Lung microvascular endothelial cell (primary cell): ENCODE measurements at places on chromosomes 7 and 10. TPM values are rescaled to one million over a fixed set of nuclear protein-coding genes. Genes with fewer than 3 reads are reported as not detected.
A peak's percentile ranks its signal among the peaks of the same experiment; 100 is the strongest.

- DNase-seq: no peak
These were observed 28.0 kb downstream of the DNAJC1 start for GRCh38 chr10:21975378-21975990.

- DNase-seq: no peak
These were observed 94.7 kb downstream of the DIP2C start for GRCh38 chr10:594584-595270.

DNA sequence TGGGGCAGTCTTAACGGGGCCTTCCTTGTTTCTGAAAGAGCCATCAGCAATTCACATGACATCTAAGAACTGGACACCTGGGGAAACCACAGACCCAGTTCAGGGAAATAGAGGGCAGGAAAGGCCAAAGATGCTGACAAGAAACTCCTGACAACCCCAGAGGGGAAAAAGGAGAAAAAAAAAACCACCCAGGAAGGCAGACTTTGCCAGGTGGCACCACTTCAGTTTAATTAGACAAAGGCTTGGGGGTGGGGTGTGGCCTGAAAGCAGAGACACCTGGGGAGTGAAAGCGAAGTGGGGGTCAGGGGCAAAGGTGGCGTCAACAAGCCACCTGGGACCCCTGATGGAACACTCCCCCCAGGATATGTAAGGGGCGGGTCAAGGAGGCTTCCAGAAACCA, 53.6 kb downstream of the RAB11FIP2 start:
- no peak for DNase-seq

GRCh38 chr10:127091354-127091753, 105.0 kb downstream of the INSYN2A start:
- DNase-seq: no peak

Gene SPDYE9
- not detected in 2 replicates for total RNA-seq

DNA sequence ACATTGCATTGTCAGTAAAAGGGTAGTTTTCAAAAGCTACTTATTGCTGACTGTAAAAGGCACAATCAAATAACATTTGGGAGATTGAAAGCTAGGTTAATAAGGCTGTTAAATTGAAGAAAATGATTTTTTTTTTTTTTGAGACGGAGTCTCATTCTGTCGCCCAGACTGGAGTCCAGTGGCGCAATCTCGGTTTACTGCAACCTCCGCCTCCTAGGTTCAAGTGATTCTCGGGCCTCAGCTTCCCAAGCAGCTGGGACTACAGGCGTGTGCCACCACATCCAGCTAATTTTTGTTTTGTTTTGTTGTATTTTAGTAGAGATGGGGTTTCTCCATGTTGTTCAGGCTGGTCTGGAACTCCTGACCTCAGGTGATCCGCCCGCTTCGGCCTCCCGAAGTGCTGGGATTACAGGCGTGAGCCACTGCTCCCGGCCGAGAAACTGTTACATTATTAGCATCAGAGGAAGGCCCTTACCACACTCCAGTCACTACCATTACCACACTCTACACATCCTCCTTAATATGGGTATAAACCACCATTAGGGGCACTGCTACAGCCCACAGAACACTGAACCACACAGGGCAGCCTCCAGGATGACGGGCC, 1.0 kb downstream of the CYP51A1 start:
- DNase-seq: no peak

- DNase-seq: peak; percentile 65
These were observed 97.2 kb upstream of the PODXL start for GRCh38 chr7:131653418-131654248.

DNA sequence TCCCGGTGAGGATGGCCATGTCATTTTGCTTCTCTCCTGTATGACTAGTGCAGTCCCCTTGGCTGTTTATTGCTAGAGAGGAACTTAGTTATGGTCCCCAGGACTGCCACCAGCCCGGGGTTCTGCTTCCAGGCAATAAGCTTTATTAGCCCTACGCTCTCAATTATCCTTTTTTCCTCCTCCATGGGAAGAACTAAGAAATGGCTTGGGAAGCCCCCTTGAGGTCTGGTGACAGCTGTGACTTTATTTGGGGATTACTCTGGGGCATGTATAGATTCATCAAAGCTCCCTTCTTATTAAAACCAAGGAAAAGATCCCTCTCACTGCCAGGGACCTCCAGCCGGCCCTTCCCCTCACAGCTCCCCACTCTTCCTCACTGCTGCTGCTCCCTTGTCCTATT, 155.2 kb upstream of the INSYN2A start:
- DNase-seq: no peak

DNA sequence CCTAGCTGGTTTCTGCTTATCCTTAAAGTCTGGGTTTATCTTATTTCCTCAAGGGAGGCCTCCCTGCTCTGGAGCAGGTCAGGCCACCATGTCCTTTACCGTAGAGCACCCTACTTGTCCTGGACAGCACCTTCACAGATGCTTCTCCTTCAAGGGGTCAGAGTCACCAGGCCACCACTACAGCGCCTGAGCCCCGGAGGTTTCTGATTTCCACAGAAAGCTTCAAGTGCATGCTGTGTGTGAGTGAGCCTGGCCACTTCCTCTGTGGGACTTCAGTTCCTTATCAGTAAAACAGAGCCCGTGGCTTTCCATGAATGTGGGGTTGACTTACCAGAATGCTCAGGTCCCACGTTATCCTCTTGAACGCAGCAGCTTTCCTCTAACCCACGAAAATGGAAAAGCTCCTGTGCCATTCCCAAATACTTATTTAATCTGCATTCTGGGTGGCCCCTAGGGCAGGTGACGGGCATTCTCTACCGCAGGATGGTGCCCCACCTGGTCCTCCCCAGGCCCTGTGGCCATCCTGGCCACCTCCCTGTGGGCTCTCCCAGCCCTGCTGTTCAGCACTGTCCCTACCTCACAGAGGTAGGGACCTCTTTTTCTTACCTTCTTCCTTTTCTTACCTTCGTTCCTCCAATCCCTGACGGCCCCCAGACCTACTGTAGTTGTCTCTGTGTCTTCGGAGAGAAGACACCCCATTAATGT, 1.4 kb upstream of the DOCK1 start:
- no peak for DNase-seq

Gene TUBAL3
- total RNA-seq: under 0.01 TPM in 1 of 2 replicates, not detected in the other

DNA sequence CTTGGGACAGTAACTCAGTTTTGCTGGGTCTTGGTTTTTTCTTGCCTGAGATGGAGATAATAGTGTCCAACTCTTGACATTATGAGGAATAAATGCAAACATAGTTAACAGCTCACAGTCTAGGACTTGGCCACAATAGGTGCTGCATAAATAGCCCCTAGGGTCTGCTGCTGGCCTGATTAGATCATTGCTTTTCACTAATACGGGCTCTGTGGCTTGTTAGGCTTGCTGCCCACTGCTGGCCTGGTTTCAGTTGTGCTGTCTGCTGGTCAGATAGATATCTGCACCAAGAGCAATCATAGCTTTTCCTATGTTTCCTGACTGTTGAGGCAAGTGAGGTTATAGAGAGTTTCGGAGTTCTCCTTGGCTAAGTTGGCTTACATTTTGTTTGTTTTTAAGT, 246.1 kb downstream of the DNAJB9 start:
- DNase-seq: no peak

GRCh38 chr7:71851776-71852498, 560.2 kb downstream of the CALN1 start:
- no peak for DNase-seq

- DNase-seq: no peak
These were observed 101.6 kb downstream of the PRTFDC1 start for GRCh38 chr10:24850727-24851296.

GRCh38 chr7:2116989-2117591, 115.7 kb downstream of the MAD1L1 start:
- DNase-seq: peak; percentile 69
